ENCODE measurements at places on chromosomes 3 and 15.

- DNase-seq: no peak
Observed at GRCh38 chr3:46422617-46423016, 15.6 kb downstream of the CCRL2 start.

DNA sequence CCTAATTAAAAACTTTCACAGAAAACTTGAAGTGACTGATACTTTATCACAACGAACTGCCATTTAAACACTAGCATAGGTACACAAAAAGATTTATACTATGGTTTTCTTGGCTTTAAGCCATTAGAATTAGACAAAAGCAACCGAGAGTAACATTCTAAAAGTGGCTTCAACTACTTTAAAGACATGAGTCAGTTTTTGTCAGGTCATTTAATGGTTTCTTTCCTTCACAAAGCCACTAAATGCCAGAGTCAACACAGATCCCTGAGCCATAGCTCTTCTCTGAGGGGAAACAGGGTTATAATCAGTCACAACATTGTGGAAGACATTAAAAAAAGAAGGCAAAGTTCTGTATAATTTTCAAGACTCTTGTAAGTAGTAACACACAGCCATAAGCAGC lies 54.6 kb downstream of the CAPN3 start:
- no peak for DNase-seq

GRCh38 chr3:30256474-30256873 lies 349.9 kb upstream of the TGFBR2 start:
- DNase-seq: no peak

DNA sequence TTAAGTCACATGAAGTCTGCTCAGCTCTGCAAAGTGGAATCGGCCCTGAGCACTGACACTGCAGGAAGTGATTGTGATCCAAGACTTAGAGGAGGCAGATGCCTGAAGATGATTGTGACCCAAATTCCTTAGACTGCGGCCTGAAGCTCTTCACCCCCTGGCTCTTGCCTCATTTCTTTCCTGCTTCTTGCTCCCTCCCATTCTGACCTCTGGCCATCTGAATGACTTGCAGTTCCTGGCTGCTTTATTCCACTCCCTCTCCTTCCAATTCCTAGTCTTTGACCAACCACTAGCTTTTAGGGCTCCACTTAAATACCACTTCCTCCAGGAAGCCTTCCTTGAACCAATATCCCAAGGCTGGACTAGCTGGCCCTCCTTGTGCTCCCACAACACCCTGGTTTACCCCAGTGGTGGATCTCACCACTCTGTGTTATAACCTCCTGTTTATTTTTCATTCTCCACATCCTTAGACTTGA lies 9.9 kb upstream of the EPB42 start:
- DNase-seq: no peak

DNA sequence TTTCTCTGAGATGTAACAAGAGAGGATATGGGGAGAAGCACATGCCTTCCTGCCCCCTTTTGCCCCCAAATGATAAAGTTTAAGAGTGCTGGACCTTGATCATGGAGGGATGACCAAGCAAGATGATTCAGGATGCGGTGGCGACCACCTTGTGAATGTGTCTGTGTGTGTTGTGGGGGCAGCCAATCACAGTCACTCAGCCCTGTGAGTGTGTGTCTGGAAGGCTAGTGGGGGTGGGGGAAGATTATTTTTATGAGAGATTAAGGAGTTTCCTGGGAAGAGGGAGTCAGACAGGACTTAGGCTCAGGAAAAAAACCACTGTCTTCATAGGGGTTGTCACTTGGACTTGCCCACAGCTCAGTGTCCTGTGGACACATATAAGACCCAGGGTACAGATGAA lies 57.8 kb upstream of the KY start:
- no peak for DNase-seq

- DNase-seq: no peak
Observed at GRCh38 chr15:34943711-34944110, 25.8 kb downstream of the AQR start.

DNA sequence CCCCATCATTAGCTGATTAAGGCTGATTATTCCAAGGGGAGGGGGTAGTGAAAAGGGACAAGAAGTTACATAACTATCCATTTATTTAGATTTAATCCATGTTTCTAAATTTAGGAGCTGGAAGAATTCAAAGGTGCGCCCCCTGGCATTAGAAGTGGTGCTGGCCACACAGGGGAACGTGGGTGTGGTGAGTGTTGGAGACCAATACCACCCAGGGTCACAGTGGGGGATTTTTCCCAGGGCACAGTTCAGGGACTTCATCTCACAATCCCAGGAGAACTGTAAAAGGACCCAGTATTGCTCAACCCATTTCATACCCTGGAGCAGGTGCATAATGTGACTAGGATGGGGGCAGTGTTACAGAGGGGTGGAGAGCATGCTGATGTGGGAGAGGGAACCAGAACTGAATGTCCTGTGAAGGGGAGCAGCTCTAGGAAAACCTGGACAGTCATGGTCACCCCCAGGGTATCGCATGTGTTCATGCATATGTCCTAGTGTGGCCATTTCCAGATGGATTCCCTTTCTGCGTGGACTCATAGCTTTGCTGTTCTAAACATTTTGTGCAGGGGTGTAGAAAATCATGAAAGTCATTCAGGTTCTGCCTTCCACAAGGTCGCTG lies 110.3 kb downstream of the LSM3 start:
- no peak for DNase-seq

- no peak for DNase-seq
Observed at GRCh38 chr3:150737874-150738679, 24.9 kb downstream of the SIAH2 start.

DNA sequence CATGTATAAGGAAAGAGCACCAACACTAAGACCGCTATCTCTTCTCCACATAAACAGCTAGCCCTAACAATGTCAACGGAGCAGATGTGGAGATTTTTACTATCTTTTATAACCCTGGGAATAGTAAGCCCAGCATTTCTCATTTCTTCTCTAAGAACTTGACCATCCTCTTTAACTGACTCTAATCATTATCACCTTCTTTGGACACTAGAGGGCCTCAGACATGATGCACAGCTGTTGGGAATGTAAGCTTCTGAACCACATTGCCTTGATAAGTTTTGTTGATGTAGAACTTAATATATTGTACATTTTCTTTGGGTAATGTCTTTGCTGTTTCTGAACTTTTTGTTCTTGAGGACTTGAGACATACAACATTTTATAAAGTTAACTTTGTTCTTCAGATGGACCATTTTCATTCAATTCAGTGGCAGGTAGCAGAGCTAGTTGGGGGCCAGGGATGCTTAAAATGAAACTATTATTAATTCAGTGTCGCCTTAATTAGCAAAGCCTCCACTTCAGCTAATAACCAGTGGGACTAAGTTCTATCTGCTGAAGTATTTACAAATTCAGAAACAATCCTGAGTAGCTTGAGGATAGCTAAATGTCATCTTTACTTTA lies 9.6 kb upstream of the TAGLN3 start:
- no peak for DNase-seq

- DNase-seq: no peak
Observed at GRCh38 chr15:22735781-22736180, 50.7 kb upstream of the NIPA1 start.

DNA sequence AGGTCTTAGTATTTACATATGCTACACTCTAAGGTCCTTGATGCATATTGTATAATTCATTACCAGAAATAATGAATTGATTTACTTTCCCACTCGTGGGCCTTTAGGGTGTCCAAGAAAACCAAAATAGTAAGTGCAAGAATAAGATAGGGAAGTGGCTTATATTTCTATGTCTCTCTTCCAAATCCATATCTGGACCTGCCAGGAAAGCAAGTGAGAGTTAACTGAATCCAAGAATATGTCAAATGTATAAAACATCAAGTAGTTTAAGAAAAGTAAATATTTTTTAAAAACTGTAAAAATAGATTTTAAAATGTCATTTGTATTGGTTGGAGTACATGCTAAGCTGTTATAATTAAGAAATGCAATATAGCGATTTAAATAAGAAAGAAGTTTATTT lies 1072.1 kb downstream of the OTOL1 start:
- DNase-seq: no peak

GRCh38 chr3:85376131-85376530 lies 417.3 kb downstream of the CADM2 start:
- DNase-seq: no peak

- no peak for DNase-seq
Observed at GRCh38 chr3:15256861-15257341, 50.9 kb downstream of the CAPN7 start.

DNA sequence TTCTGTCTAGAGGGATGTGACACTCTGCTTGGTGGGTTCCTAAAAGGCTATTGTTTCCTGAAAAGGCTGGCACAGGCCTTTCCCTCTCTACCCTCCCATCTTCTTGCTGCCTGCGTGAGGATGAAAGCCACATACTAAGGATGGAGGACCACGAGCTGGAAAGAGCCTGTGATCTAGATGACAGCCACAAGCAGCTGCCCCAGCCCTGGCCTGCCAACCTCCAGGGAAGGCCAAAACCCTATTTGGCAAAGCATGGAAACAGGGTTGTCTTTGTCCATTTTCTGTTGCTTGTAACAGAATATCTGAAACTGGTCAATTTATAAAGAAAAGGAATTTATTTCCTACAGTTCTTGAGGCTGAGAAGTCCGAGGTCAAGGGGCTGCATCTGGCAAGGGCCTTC lies 144.5 kb downstream of the FBLN2 start:
- no peak for DNase-seq

DNA sequence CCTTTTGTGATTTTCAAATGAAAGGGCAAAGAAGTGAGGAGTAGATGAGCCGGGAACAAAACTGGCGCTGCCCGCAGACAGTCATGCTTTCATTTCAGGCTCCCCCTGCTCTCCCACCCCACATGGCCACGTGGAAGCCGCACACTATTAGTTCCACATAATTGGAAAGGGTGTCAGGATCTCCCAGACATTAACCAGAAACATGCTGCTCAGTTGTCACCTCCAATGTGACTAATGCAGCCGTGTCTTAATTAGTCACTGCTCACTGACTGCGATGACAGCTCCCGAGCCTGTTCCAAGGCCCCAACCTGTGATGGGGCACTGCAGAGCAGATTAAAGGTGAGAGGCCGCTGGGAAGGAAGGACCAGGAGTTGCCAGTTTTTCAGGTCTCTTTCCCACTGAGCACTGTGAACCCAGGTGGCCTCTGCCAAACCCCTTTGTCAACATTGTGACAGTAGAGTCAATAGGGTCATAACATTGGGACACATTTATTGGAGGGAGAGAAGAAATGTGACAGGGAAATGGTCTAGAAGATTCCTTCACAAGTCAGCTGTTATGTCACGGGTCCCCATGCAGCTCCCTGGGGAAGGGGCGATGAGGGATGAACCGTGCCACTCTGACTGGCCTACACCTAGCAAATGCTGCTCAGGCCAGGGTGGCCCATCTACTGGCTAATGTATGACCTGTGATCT lies 38.6 kb upstream of the SFMBT1 start:
- DNase-seq: no peak

DNA sequence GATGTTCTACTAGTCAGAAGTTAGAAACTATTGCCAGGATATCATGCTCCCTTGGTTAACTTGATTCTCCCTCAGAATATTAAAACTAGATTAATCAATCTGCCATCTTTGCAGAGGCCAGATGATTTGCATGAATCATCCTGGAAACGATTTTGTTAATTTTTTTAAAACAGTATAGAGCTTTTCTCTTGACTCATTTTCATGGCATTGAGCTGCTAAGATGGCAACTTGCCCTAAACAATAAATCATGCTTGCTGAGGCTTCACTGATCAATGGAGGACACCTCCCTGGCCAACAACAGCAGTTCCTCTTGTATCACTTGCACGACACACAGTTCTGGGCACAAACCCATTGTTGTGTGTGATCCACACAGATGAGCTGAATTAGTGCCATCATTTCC lies 109.1 kb downstream of the COL6A6 start:
- no peak for DNase-seq

DNA sequence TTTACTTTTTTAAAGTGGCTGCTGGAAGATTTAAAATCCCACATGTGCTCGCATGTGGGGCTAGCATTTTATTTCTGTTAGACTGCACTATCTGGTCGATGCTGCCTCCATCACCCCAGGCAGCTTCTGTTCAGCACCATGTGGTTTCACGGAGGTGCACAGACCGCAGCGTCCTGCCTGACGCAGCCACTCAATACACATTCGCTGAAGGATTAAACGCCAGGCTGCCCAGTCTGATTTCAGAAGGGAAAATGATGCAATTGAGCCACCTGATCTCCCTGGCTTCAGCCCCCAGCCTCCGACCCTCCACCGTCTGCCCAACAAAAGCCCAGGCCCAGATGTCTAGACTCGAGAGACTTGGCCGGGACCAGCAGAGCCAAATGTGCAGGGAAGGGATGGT lies 84.5 kb downstream of the MEGF11 start:
- no peak for DNase-seq

GRCh38 chr3:13479332-13479581 lies 849 bp upstream of the HDAC11 start:
- DNase-seq: no peak

DNA sequence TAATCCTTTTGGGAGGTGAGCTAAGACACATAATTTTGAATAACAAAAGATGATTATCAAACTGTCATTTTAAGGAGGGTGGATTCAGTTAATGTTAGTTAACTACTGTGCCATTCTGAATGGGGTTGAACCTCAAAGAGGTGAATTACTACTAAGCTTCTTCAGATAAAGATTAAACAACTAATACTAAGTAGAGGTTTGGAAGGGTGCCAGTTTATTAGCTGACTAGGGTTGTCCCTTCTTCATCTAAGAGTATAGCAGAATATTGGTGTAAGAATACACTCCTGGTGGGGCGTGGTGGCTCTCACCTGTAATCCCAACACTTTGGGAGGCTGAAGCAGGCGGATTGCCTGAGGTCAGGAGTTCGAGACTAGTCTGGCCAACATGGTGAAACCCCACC lies 123.1 kb upstream of the LRRFIP2 start:
- DNase-seq: no peak

DNA sequence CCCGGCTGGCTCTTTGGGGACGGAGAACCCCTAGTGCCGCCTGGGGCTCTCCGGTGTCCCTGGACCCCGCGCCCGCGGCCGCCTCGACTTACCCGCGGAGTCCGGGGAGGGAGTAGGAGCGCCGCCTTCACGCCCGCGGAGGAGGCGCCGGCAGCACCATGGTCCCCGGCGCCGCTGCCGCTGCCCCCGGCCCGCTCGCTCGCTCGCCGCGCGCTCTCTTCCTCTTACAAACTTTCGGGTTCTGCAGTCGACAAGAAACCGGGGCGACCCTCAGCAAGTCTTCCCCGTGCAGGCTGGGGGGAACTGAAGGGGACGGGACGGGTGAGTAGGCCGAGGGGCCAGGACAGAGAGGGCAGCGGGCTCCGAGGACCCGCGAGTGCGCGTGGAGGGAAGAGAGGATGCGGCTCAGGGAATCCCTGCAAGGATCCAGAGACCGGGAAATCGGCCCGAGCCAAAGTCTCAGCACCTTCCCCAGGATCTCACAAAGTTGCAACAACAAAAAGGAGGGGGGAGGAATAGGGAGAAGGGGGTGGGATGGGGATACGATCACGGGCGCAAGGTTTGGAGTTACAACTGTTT lies 2.0 kb downstream of the FOXP1 start:
- DNase-seq: peak; percentile 16
